Dermis blood vessel endothelial cell (primary cell): ENCODE measurements at places on chromosomes 3 and 15. TPM values are rescaled to one million over a fixed set of nuclear protein-coding genes. Genes with fewer than 3 reads are reported as not detected.

Gene PLD1
- total RNA-seq, result 66.2 and 88.7 TPM in 2 replicates

Gene GLDN
- total RNA-seq, result not detected in 2 replicates

Gene CCDC13
- 0.28 and 1.0 TPM in 2 replicates for total RNA-seq

Gene GP9
- not detected in 2 replicates for total RNA-seq

Gene RGMA
- total RNA-seq, result 0.34 and 0.47 TPM in 2 replicates

Gene IL17RB
- 0.19 TPM in 1 of 2 replicates, not detected in the other for total RNA-seq

Gene LRRC31
- not detected in 2 replicates for total RNA-seq

Gene OXSR1
- total RNA-seq, result 35.2 and 41.2 TPM in 2 replicates

Gene FRMD5
- 1.5 and 3.4 TPM in 2 replicates for total RNA-seq

Gene AEN
- 58.9 and 73.0 TPM in 2 replicates for total RNA-seq

Gene GPR62
- total RNA-seq, result not detected in 2 replicates

Gene COL8A1
- total RNA-seq, result 263 and 653 TPM in 2 replicates

Gene FGF7
- total RNA-seq, result under 0.01 TPM in 1 of 2 replicates, not detected in the other
